Activated CD4-positive, alpha-beta T cell treated with anti-CD3 and anti-CD28 coated beads, Interleukin-2, amount 50 U/mL, for 24 hours (primary cell): ENCODE measurements at places on chromosomes 16 and 17.

GRCh38 chr16:28537964-28538732 is 626 bp downstream of the NUPR1 start:
- DNase-seq, result no peak

DNA sequence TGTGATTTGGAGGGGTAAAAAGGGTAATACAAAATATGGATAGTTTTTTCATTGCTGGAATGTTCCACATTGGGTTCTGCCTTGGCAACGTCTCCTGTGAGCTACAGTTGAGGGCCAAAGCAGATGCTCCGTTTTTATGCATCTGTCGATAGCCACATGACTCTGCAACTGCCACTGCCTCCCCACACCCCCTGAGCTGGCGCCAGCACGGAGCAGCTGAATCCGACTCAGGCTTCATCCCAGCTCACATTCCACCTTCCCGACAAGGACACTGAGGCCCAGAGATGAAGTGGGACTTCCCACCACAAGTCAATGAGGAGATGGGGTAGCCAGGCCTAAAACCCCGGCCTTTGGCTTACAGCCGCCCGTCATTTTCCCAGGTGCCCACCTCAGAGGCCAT is 334.1 kb downstream of the CDH13 start:
- no peak for DNase-seq

GRCh38 chr16:49510654-49511305 is 137.2 kb downstream of the C16orf78 start:
- DNase-seq, result no peak

DNA sequence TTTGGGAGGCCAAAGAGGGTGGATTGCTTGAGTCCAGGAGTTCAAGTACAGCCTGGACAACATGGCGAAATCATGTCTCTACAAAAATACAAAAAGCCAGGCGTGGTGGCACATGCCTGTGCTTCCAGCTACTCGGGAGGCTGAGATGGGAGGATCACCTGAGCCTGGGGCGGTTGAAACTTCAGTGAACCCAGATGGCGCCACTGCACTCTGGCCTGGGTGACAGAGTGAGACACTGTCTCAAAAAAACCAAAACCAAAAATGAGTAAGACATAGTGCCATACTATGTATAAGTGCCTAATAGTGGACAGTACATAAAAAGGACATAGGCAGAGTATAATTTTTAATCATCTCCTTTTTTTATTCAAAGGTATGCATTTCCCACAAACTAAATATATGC is 4.0 kb downstream of the CTC1 start:
- no peak for DNase-seq

GRCh38 chr16:58012481-58012880 is 11.3 kb downstream of the USB1 start:
- DNase-seq, result no peak

DNA sequence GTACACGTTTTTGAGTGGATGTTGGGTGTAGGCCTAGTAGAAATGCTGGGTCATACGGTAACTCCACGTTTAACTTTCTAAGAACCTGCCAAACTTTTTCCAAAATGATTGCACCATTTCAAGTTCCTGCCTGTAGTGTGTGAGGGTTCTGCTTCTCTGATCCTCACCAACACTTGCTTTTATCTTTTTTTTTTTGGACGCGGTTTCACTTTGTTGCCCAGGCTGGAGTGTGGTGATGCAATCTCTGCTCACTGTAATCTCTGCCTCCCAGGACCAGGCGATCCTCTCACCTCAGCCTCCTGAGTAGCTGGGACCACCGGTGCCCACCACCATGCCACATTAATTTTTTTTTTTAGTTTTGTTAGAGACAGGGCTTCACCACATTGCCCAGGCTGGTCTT is 23.5 kb downstream of the ZNF750 start:
- no peak for DNase-seq

DNA sequence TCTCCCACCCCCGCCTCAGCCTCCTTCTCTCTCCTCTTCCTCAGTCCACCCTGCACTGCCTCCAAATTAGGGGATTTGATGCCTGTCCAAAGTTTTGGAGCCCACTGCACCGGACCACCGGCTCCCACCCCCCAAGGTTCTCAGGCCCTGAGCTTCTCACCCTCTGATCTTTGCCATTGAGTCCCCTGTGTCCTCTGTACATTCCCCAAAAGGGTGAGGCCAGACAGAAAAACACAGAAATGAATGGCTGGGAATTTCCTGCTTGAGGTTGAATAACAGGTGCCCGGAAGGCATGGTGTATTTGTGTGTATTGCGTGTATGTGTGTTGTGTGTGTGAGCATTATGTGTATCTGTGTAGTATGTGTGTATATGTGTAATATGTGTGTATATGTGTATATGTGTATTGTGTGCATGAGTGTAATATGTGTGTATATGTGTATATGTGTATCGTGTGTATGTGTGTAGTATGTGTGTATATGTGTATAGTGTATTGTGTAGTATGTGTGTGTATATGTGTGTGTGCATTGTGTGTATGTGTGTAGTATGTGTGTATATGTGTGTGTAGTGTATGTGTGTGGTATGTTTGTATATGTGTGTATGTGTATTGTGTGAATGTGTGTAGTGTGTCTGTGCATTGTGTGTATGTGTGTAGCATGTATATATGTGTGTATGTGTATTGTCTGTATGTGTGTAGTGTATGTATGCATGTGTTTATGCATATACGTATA is 16.0 kb upstream of the CCL17 start:
- no peak for DNase-seq

DNA sequence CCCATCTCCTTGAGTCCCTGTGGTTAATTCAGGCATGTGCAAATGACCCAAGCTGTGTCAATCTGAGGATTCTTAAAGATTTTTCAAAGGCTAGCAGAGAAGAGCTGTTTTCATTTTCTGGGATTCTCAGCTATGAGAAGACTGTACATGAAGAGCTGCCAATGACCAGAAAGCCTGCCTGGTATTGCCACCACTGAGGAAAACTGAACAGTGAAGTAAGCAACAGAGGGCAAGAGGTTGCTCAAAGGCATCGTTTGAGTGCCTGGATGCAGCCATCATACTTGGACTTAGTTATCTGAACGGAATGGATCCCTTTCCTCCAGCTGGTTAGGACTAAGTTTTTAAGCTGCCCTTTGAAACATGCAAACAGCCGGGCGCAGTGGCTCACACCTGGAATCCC is 38.4 kb downstream of the FAM20A start:
- DNase-seq, result no peak

DNA sequence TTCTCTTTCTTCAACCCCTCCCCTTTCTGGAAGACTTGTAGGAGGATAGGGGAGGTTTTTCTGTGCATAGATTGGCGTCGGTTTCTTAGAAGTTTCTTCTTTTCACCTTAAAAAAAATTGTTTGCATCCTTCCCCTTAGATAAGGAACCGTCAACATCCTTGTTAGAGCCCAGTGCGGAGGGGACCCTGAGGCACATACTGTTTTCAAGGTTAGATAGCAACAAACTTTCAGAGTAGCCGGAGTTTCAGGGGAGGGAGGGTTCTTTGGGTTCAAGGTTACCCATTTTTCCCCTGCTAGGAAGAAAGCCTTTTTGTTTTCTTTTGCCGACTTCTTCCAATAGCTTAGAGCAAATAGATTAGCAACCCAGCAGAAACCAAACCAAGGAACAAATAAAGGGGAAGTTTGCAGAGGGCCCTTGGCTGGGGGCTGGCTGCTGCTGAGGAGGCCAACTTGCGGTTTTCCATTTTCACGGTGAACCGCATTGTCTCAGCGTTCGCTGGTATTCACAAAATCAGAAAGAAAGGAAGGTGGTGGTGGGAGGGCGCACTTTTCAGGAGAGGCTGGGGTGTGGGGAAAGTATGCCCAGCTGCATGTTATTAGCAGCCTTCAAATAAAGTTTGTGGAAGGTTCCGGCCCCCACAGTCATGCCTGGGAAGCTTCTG is 28.8 kb downstream of the MSI2 start:
- DNase-seq, result peak; percentile 32

DNA sequence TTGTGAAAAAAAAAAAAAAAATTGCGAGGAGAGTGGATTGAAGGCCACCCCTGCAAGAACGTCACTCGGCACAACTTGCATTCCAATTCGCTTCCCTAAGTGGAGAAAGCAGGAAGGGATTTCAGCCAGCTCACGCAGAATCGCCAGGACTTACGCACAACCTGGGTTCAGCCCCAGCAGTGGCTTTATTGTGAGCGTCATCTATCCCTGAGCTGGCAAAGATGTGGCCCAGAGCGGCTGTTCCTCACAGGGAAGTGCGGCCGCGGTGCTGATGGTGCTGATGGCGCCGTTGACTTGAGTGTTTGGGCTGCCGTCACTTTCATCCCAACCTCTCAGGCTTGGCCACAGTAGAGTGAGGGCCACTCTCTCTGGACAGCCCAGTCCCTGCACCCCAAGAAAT is 197.6 kb downstream of the NTN1 start:
- DNase-seq, result no peak

- no peak for DNase-seq
Measured at GRCh38 chr17:76353004-76353598, 615 bp downstream of the PRPSAP1 start.

DNA sequence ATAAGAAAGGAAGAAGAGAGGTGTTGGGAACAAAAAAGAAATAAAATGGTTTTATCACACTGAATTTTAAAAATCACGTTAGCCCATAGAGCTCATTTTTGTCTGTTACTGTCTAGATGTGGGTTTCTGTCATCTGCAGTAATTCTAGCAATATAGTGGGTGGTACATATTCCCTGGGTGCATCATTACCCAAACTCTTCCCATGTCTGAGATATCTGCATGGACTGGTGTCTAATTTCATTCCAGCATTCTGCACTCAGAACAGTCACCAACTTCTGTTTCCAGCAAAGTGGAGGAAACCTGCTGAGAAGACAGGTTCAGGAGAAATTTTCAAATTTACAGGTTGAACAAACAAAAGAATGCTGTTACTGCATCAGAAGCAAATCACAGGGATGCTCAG is 263.8 kb downstream of the CDH11 start:
- no peak for DNase-seq

- no peak for DNase-seq
Measured at GRCh38 chr17:50363217-50364060, 9.5 kb downstream of the MRPL27 start.

DNA sequence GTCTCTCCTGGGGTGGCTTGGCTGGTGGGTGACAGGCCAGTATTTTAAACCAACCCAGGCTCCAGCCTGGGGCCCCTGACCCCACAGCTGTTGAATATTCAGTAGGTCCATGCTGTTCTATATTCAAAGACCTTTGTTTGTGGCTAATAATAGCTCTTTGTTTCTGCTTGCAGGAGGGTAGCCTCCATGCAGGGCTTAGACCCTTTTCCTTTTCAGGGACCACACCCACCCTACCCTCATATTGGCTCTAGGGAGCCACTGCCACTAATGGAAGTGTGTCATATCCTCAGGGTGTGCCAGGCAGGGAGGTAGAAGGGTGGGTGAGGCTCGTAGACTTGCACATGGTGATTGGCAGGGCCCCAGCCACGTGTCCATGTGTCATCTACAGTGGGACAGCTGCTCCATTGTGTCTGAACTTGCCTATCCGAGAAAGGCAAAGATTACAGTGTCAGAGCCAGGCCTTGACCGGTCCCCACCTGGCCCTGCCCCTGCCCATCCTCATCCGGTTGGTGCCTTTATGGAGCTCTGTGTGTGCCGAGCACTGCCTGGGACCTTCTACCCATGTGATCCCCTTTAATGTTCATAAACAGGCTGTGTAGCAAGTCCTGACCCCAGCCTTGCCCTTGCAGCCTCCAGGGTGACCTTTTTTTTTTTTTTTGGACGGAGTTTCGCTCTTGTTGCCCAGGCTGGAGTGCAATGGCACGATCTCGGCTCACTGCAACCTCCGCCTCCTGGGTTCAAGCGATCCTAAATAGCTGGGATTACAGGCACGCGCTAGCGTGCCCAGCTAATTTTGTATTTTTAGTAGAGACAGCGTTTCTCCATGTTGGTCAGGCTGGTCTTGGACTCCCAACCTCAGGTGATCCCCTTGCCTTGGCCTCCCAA is 22.1 kb downstream of the TMC7 start:
- no peak for DNase-seq

DNA sequence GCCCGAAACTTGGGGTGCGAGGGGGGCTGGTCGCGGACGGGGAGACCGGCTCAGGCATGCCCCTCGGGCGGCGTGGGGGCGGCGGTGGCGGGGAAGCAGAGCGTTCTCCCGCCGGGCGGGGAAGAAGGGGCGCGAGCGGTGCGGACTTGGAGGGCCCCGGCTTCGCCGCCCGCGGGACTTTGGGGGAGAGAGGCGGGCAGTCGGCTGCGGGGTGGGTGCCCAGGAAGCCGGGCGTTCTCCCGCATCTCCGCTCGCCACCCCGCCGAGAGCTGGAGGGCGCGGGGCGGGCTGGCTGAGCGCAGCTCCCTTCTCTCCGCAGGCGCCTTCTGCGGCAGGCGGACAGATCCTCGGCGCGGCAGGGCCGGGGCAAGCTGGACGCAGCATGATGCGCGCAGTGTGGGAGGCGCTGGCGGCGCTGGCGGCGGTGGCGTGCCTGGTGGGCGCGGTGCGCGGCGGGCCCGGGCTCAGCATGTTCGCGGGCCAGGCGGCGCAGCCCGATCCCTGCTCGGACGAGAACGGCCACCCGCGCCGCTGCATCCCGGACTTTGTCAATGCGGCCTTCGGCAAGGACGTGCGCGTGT is 772 bp downstream of the NTN1 start:
- DNase-seq, result no peak

GRCh38 chr17:67004181-67004580 is 39.7 kb downstream of the CACNG4 start:
- no peak for DNase-seq

- peak; percentile 67 for DNase-seq
Measured at GRCh38 chr17:81291662-81292061, 3.4 kb downstream of the SLC38A10 start.

DNA sequence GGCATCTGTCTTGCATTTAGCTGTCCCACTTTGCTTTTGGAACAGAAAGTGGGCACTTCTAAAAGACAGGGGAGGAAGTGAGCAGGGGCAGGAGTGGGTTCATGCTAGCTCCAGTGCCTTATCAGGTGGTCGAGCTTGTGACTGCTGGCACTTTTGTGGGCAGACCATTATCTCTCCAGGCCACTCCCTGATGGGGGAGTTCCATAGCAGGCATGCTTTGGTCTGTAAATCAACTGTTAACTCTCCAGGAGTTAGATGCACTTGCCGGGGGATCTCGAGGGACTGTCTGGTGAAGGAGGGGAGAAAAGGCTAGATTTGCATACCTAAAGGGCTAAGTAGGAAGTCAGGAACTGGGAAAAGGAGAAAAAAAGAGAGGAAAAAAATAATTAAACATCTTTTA is 9.3 kb upstream of the CARD14 start:
- no peak for DNase-seq
